Iris pigment epithelial cell (primary cell): ENCODE measurements at places on chromosomes 1 and 21.

DNA sequence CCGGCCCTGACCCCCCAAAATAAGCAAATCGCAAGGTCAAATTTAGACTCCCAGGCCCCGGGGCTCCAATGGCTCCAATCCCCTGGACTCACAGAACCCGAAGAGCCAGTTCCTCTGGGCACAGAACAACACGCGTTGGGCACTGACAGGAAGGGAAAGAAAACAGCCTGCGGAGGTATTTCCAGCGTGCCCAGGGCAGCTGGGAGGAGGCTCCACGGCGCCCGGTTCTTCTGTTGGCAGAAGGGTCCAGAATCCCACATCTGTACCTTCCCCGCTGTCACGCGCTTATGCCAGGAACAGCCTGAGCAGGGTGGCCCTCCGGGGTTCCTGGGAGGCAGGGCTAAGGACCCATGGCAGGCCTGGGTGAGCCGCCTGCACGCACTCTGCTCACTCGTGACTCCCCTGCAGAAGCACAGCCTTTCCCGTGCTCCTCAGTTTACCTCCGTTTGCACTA is 85.5 kb downstream of the RIPK4 start:
- no peak for DNase-seq

GRCh38 chr1:206788487-206789050 is 16.3 kb upstream of the IL10 start:
- DNase-seq: no peak

DNA sequence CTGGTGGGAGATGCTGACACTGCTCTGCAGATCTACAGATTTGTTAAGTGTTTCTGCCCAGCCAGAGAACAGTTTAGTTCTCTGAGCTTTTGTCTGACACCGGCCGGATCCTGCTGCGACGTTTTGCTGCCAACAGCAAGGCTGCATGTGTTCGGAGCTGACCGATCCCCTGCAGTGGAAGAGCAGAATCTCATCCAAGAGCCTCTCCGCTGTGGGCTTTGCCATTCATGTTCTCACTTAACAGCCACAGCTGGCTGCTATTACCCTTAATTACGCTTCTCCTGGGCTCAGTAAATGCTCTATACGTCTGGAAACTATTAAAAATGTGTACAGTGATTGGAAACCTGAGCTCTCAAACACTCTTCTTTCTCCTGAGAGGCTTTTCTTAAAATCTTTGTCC is 105.3 kb downstream of the BCAR3 start:
- no peak for DNase-seq

GRCh38 chr1:117284399-117285215 is 73.9 kb upstream of the VTCN1 start:
- peak; percentile 64 for DNase-seq

- no peak for DNase-seq
These were observed 50.9 kb downstream of the PTPN14 start for GRCh38 chr1:214500340-214501055.

DNA sequence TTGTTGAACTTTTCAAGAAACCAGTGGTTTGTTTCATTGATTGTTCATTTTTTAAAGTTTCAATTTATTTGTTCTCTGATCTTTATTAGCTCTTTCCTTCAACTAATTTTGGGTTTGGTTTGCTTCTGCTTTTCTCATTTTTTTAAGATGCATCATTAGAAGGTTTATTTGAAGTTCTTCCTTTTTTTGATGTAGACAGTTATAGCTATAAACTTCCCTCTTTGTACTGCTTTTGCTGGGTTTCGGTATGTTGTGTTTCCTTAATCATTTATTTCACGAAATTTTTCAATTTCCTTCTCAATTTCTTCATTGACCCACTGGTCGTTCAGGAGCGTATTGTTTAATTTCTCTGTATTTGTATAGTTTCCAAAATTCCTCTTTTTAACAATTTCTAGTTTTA is 133.3 kb upstream of the GPR52 start:
- DNase-seq: no peak
